ENCODE measurements at places on chromosomes 2 and 18. TPM values are rescaled to one million over a fixed set of nuclear protein-coding genes. Genes with fewer than 3 reads are reported as not detected.

Gene WDPCP
- 4.8 TPM for polyA plus RNA-seq

- H3K27me3 ChIP-seq = no peaks in the 10 kb centered on the region
- no peaks in the 10 kb centered on the region for H3K36me3 ChIP-seq
- H3K27ac ChIP-seq = no peak overlapping the region
- no peak for DNase-seq
These were observed 6.2 kb upstream of the NEU2 start for GRCh38 chr2:233026198-233026813.

- H3K36me3 ChIP-seq = no peaks in the 10 kb centered on the region
- peak overlapping the region; percentile 67 for H3K4me3 ChIP-seq
- peak; percentile 76 for DNase-seq
- no peaks in the 10 kb centered on the region for H3K27me3 ChIP-seq
These were observed 23.4 kb upstream of the TANK start for GRCh38 chr2:161136696-161137324.

DNA sequence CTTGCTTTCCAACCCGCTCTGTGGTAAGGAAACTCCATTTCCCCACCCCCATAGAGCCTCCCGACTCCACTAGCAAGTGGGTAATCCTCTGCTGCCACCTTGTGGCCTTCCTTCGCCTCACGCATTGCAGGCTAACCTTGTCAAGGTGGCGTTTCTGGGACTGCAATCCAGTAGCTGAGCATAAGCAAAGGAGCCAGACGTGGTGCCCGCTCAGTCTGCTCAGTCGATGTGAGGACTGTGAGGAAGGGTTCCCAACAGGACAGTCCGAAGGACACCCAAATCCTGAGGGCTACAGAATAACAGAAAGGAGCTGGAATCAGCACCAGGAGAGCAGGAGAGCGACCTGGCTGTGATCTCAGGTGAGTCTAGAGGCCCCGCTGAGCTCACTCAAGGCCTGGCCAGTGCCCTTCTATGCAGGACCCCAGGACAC lies 144.2 kb downstream of the SUCLG1 start:
- DNase-seq = peak; percentile 44
- H3K4me1 ChIP-seq = no peaks in the 10 kb centered on the region
- no peak overlapping the region for H3K27ac ChIP-seq
- no peaks in the 10 kb centered on the region for H3K36me3 ChIP-seq

Gene ATP6V1C2
- polyA plus RNA-seq = not detected

- no peak overlapping the region for H3K27ac ChIP-seq
- no peaks in the 10 kb centered on the region for H3K36me3 ChIP-seq
These were observed 17.0 kb upstream of the MPP4 start for GRCh38 chr2:201715459-201715858.
